Fibroblast of upper back skin (primary cell): ENCODE measurements at places on chromosomes 7 and 10.
A peak's percentile ranks its signal among the peaks of the same experiment; 100 is the strongest.

DNA sequence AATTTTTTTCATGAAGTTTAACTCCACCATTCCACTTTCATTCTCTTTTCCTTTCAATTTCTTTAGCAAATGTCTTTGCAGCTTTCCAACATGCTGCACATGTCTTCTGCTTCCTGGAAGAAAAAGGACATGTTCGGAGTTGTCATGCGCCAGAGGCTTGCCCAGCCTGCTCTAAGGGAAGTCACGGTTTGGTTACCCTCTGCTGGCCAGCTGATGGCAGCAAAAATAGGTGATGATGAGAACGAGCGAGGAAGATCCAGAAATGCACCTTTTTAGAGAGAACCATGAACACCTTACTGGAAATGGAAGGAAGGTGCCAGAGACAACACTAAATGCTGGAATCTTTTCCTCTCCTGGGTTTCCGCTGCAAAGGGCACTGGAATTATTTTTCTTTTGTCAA, 4.9 kb upstream of the ZSCAN21 start:
- no peak for DNase-seq

DNA sequence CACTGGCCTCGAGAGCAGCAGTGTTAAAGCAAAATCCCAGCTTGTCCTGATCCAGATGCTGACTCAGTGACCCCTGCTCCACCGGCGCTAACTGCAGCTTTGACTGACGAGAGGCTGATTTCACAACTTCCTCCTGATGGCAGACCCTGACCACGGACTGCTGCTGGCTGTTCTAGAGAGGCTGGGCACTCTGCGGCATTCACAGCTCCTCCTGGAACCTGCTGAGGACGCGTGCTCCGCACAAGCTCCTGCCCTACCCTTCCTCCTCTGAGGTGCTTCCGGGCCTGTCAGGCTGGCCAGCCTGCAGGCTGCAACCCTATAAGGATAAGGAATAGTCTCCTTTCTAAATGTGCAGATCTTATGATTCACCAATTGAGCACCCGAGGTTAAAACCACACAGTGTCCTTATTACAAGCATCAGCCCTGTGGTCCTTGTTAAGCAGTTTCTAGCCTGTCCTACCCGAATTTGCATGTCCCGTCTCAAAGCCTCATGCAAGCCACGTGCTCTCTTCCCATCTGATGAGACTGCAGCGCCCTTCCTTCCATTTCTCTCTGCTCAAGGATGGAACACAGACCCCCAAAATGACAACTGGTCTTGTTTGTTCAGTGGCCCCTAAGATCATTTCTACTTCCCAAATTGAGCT, 35.5 kb upstream of the NCAPG2 start:
- DNase-seq = peak; percentile 79

- peak; percentile 77 for DNase-seq
Measured at GRCh38 chr7:113730309-113730955, 188.4 kb downstream of the PPP1R3A start.

GRCh38 chr7:104978460-104978859, 35.5 kb upstream of the KMT2E start:
- no peak for DNase-seq

DNA sequence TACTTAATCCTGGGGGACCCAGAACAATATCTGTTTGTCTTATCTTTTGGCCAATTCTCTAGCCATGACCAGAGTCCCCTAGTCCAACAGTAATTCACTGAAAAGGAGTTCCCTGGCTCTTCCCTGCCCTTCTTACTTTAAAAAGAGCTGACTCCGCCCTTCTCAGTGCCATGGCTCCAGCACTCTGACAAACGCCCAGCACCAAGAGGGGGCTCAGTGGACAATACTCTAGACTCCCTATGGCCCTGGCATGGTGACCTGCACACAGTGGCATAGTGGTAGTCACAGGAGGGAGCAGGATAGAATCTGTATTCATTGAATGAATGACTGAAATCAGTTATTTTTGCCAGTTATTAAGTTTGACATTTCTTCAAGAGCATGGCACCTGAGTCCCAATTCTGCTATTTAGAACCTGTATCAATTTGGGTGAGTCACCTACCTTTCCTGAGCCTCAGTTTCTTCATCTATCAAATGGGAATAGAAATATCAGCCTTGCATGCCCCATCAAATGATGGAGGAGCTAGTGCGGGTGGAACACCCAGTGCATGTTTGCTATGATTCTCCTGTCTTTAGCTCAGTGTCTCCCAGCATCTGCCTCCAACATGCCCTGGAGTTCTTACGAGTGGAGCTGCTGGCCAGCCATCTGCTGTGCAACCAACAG, 69.4 kb downstream of the CLEC2L start:
- DNase-seq = no peak

DNA sequence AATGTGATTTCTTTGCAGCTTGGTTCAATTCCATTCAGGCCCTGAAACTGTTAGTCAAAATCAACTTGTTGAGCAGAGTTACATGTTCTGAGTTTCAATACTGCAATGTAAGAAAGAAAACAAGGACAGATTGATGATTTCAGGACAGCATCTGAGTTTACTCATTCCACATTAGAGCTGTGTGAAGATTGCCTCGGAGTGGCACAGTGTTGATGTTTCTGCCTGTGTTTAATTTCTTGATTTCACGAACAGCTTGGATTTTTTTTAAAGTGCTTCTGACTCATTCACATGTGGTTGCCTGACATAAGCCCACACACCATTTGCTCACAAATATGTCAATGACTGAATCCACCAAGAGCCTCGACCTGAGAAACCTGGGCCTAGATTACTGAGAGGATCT, 101.2 kb upstream of the PARD3 start:
- DNase-seq = peak; percentile 88

GRCh38 chr10:132158823-132159222, 27.9 kb upstream of the DPYSL4 start:
- DNase-seq = no peak

GRCh38 chr7:133794479-133794878, 332.7 kb upstream of the LRGUK start:
- peak; percentile 17 for DNase-seq

GRCh38 chr7:101650579-101651081, 21.5 kb upstream of the MYL10 start:
- DNase-seq = no peak

DNA sequence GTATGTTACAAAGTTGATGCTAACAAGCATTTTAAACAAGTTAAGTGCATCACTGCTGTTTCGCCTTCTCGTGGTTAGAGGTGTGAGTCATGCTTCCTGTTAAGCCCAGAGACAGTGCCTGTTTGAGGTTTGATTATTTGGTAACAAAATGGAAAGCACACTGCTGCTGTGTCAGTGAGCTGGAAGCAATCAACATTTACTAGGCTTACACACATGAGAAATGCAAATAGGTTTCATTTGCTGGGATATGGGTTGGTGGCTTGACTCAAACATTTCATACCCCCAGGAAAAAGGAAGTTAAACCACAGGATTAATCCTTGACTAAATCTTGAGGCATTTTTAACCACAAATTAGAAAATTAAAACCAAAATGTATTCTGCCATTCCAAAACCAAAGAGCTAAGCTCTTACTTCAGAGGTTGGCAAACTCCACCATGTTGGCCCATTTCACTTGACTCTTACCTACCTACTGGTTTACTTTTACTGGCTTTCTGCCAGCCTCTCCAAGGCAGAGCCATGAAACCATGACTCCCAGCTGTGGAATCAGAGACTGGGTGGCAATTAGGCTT, 139.2 kb downstream of the ETV1 start:
- DNase-seq = peak; percentile 98
